Fibroblast of lung (primary cell): ENCODE measurements at places on chromosomes 3 and 15.

DNA sequence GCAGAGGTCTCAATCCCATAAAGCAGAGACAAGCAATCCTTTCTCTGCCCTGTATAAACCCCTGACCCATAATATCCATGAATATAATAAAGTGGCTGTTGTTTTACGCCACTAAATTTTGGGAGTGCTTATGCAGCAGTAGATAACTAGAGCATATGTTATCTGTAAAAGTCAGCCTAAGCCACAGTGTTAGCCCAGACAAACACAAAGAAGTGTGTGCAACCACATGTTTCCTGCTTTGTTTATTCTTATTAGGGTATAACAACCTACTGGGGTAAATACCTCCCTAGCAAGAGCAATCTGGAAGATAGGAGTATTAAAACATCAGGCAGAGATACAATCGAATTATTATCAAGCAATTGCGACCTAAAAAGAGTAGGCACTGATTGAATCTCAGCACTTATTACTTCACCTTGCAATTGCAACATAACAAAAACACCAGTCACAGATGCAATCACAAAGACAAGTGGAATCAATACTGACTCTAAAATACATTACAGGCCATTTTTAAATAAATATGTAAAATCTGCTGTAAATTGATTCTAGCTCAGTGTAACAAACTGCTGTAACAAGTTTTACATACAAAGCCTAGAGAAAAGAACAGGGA, 94.6 kb upstream of the UBE2E2 start:
- no peak for DNase-seq

- DNase-seq, result peak; percentile 34
These were observed 43.5 kb downstream of the CFAP92 start for GRCh38 chr3:128950223-128950938.

DNA sequence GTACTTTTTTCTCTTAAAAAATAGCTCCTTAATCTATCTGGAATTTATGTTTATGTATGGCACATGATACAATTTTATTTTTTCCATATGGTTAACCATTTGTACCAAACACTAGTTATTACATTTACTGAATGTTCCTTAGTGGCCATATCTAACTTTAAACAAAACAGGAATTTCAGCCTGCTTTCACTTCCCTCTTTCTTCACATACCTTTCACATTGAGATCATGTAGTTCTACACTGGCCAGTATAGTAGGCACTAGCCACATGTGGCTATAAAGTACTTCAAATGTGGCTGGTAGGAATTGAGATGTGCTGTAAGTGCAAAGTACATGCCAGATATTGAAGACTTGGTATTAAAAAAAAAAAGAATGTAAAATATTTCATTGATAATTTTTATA, 4.7 kb upstream of the RYK start:
- no peak for DNase-seq

DNA sequence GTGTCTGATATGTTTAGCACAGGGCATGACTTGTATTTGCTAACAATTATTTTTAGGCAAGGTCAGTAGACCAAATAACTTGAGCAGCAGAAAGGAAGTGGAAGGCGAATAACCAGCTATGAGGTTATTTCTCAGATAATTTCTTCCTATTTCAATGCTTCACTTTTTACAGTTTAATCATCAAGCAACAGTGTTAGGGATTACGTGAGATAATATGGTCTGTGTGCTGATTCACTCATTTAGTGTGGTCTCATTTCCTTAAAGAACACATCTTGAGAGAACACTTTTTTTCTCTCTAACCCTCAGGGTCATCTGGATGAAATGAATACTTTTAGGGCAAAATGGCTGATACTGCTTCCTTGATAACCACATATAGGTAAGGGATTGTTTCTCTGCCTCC, 126.0 kb upstream of the CCNL1 start:
- DNase-seq, result no peak

DNA sequence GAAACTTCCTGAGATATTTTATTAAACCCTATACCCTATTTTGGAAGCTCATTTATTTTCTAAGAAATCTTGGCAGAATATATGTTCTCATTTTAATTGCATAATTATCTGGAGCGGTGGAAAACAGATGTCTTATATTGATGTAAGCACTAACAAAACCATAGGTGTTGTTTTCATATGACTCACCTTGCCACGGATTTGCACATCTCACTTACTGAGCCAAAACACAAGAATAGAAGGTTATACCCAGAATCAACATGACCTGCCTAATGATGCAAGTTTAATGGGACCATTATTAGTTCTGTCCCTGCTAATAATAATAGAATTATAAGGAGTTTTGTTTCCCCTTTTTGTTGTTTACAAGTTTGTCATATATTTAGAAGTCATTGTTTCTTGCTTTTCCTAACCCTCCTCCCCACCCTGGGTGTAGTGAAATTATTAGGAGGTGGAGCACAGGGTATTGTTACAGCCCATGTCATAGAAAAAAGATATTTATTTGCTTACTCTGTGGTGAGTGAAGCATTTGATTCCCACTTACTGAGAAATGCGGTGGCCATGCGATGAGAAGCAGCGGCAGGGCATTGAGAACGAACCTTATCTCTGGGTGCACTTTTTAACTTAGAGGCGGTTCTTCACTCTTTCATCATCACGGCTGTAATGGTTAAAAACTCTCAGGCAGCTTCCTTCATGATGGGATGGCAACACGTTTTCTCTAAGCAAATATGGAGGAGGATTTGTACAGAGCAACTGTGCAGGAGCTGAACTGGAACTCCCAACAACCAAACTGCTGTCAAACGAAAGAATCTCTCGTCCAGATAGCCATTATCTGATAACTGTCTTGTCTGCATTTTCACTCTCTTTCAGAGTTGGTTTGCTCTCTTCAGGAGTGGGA, 521 bp downstream of the IL5RA start:
- no peak for DNase-seq

DNA sequence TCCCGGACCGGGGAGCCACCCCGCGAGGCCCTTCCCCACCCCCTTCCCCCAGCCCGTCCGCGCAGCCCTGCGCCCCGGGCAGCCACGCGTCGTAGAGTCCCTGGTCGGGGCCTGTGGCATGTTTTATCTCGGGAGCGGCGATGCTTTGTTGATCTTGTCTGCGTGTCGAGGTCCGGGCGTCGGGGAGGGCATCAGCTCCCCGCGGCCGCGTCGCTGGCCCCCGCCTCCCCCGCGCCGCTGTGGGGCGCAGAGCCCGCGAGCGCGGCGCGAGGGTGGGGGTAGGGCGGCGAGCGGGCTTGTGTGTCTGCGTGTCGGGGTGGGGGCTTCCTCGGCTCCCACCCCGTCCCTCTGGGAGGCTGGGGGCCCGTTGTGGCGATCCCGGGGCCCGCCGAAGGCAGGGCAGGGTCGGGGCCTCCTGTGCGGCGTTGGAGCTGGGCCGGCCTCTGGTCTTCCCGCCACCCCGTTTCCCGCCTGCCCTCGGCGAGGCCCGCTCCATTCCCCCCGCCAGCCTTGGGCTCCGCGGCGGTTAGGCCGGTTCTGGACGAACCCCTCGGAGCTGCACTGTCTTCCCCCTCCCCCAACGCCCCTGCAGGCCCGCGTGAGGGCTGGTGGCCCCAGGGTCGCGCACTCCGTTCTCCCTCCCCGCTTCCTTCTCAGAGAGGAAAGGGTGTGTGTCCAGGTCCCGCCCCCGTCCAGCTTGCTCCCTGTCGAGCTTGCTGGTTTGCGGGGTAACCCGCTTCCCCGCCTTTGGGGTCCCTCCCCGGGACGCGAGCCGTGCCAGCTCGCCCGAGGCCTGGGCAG, 695 bp downstream of the GMPS start:
- peak; percentile 4 for DNase-seq

GRCh38 chr3:151393146-151393830, 8.7 kb upstream of the P2RY12 start:
- DNase-seq, result peak; percentile 17

DNA sequence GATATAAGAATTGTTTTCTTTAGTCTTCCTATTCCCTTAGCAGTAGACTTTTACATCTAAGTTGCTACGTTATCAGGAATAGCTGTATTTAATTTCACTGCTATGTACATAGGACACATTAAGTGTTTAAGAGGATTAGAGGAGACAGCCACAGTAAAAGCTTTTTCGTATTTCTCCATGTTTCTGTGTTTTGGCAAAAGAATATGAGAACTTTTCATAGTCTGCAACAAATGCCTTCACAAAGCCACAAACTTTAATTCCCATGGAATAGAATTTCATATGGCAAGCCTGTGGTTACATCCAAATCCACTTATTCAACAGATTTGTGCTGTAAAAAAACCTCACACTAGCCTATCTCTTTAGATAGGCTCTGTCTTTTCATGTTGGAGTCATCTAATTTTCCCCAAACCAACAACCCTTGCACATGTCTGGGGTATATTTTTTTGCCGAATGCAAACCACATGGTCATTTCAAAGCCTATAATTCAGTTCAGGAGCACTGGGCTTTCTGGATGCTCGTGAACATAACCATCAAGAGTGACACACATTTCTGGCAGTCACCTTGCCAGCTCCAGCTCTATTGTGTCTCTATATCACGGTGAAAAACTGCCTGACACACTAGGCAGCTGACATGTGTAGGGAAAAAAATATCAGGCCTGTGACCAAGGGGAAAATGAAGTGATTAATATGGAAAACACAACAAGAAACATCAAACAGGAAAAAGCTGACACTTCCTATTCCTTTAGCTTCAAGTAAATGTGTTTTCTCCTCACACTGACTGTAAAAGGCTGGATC, 19.2 kb downstream of the PLD1 start:
- peak; percentile 80 for DNase-seq

DNA sequence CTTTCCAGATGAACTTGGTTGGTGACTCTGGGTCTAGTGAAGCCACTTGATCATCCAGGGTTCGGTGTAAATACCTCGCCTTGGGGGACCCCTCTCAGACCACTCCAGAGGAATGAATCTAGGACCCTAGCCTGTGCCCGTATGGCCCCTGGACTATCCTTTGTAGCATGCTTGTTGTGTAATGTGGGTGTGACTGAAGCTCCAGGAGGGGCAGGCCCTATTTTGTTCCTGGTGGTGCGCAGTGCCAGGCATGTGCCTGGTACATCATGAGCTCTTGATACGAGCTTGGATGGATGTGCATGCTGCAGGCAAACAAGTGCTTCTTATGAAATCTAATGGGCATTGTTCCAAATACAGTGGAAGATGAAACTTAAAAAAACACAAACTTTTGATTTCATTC, 82.8 kb downstream of the EBLN2 start:
- peak; percentile 17 for DNase-seq

DNA sequence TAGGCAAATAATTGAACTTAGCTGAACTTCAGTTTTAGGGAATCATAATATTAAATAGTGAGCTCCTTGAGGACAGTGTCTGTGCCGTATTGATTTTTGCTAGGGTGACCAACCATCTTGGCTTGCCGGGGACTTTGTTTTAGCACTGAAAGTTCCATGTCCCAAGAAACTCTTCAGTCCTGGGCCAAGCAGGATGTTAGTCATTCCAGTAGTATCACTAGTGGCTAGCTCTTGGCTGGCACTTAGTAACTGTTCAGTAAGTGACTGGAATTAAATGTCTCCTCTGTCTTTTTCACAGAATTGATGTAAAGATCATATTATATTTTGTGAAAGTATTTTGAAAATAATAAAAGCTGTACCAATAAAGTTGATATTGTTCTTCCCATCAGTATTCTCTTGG, 42.3 kb downstream of the RSRC1 start:
- DNase-seq, result peak; percentile 75

DNA sequence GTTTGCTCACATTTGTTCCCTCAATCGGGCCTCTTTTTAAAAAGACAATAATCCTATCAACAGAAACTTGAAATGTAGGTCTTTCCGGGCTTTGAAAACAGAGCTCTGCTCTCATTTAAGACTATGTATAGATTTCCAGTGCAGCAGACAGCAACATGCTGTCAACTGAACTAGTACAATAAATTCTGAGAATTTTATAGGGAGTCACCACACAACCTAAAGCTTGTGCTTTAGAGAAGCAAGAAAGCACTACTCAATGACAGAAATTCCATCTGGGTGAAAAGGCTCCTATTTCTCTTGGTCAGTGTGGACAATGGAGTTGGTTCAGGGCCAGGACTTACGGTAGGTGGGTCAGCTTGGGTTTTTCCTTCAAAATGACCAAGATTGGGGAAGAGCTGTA, 583.5 kb downstream of the ROBO1 start:
- DNase-seq, result no peak

DNA sequence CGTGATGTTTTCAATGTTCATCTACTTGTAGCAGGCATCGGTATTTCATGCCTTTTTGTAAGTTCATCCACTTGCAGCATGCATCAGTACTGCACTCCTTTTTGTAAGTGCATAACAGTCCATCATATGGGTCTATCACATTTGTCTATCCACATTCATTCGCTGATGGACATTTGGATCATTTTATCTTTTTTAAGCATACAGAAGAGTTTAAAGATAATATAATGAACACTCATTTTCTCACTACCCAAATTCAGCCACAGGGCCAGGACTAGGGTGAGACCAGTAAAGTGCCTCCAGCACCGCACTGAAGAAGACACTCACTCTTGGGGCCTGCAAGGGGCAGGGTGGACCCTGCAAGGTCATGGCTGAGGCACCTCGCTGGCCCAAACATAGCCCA, 309.6 kb downstream of the UACA start:
- DNase-seq, result no peak

- DNase-seq, result no peak
These were observed 353.5 kb downstream of the MCTP2 start for GRCh38 chr15:94584833-94585244.

- no peak for DNase-seq
These were observed 525.3 kb upstream of the ZNF717 start for GRCh38 chr3:76310667-76311066.

- no peak for DNase-seq
These were observed 466.0 kb upstream of the NR2F2 start for GRCh38 chr15:95864467-95864886.

DNA sequence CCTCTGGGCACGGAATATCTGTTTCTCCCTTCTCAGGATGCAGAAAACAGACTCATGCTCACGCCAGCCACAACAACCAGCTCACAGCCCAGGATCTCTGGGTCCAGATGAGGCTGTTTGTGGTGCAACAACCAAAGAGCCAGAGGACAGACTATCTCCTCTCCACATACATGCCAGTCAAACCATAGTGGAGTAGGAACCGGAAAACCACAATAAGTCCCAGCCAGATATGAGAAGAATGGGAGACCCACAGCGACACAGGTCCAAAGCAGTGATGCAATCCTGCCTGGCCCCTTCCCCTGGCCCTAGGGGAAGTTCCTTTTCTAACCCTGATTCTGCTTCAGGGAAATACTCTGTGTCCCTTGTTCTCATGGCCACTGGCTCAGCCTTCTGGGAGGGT, 27.6 kb downstream of the MEX3B start:
- DNase-seq, result no peak

- peak; percentile 66 for DNase-seq
These were observed 1.1 kb upstream of the IGF1R start for GRCh38 chr15:98647026-98647773.

DNA sequence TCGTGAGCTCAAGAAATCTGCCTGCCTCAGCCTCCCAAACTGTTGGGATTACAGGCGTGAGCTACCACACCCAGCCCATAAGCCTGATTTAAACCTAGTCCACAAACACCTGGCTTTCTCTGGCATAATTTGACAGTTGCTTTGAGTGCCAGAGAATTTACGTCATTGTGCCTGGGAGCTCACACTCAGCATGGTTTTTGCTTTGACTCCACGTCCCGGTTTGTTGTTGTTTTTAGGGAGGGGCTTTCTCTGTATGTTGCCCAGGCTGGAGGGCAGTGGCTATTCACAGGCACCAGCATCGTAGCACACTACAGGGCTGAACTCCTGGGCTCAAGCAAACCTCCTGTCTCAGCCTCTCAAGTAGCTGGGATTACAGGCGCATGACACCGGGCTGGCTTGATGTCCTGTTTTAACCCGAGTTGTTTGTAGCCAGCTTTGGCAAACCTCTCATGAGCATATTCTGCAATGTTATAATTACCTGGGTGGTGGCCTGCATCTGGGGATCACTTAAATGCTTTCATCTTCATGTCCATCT, 32.7 kb downstream of the CEMIP start:
- DNase-seq, result no peak

- DNase-seq, result no peak
These were observed 249.1 kb upstream of the CHRNA7 start for GRCh38 chr15:31781261-31781660.
